ENCODE measurements at places on chromosomes 12 and 14.

- no peak for DNase-seq
Measured at GRCh38 chr12:100651108-100651507, 77.6 kb downstream of the GAS2L3 start.

DNA sequence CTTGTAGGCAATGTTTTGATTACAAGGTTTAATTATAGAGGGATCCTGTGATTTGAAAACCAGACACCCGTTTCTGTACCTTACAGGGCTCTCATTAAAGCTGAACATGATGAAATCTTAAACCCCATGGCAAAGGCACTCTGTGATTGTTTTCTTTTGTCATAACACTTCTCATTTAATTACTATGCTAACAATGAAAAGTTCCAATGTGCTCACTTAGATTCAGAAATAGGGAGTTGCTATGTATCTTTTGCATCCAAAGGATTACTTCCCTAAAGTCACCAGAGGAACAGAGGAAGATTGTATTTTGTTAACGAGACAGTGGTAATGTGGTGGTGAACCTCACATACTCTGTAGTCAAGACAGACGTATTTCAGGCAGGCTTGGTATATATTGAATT lies 81.5 kb upstream of the MYF6 start:
- no peak for DNase-seq

GRCh38 chr12:48163150-48163747 lies 5.9 kb upstream of the ASB8 start:
- DNase-seq = no peak

GRCh38 chr12:100959481-100959880 lies 164.9 kb downstream of the ANO4 start:
- no peak for DNase-seq

DNA sequence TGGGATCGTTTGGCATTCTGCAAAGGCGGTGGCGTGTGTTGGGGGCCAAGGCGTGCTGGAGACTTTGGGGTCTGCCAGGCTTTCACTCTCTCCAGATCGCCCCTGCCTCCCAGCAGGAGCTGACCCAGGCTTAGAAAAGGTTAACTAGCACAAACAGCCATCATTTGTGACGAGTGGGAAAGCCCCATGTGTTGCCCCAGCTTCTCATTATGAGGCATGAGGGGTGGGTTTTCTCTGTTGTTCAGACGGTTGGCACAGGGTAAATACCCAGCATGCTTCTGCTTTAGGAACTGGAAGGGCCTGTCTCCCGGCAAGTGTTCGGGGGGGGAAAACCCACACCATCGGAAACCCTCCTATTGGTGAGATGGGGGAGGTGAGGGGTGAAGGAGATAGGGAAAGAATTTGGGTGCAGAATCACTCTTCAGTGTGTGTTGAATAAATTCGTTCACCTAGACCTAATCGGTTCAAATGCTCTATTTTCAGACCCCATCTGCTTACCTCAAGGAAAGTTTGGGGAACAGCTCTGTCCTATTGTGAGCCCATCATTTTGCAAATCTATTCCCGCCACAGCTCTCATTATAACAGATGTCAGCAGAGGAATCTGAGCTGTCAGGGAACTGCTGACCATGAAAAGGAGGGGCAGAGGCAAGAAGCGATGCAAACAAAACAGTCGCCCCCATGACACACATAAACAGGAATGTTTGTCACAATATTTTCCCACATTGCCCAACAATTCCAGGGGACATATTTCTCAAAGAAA lies 34.7 kb upstream of the C12orf42 start:
- DNase-seq = no peak

GRCh38 chr14:104093366-104094055 lies 8.0 kb downstream of the ASPG start:
- DNase-seq = no peak

- no peak for DNase-seq
Measured at GRCh38 chr12:46260124-46260912, 8.5 kb downstream of the SLC38A1 start.

DNA sequence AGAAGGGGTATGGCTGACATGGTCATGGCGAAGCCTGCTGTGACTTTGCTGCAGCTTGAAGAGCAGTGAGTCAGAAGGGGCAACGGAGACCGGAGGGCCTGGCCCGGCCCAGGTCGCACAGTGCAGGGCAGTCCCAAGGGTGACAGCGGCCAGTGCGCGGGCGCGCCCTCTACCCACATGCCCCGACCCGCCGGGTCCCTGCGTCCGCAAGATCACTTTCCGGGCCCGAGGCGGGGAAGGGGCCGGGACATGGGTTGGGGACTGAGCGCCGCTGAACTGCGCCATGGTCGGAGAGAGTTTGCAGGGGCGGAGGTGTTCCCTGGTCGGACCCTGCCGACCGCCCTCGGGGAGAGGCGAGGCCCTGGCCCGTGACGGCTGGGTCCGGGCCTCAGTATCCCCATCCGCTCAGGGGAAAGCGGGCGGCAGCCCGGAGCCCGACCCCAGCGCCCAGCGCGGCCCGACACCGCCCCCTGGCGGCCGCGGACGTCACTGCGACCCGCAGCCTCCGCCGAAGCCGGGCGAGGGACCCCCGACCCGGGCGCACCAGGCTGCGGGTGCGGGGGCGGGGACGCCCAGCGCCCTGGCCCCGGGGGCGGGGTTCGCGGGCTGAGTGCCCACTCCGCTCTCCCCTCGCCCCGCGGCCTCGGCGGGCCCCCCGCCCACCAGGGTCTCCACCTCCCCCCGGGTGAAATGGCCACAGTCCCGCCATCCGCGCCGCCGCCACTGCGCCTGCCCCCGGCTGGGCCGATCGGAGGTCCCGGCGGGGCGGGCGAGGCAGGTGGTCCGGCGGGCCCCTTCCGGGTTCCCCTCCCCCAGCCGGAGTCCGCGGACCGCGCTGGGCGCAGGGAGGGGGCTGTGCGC lies 7.2 kb upstream of the ANKRD9 start:
- DNase-seq = peak; percentile 49

DNA sequence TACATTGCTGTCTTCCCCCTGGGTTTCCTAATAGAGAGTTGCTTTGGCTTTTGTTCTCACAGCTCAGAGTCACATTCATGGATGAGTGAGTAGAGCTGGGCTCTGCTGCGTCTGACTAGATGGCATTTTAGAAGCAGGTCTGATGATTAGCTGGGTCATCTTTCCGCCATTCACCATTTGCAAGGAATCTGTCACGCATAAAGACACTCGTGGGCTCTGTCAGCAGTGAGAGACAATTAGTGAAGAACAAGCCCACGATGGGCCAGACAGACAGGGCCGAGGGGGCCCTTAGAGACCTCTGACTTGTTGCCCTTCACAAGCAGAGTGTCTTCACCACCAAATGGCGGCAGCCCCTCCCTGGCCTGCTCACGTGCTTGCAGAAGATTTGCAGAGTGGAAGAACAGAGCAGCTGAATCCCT lies 175.0 kb downstream of the CRADD start:
- no peak for DNase-seq

- no peak for DNase-seq
Measured at GRCh38 chr12:107593713-107594381, 91.8 kb upstream of the PWP1 start.

DNA sequence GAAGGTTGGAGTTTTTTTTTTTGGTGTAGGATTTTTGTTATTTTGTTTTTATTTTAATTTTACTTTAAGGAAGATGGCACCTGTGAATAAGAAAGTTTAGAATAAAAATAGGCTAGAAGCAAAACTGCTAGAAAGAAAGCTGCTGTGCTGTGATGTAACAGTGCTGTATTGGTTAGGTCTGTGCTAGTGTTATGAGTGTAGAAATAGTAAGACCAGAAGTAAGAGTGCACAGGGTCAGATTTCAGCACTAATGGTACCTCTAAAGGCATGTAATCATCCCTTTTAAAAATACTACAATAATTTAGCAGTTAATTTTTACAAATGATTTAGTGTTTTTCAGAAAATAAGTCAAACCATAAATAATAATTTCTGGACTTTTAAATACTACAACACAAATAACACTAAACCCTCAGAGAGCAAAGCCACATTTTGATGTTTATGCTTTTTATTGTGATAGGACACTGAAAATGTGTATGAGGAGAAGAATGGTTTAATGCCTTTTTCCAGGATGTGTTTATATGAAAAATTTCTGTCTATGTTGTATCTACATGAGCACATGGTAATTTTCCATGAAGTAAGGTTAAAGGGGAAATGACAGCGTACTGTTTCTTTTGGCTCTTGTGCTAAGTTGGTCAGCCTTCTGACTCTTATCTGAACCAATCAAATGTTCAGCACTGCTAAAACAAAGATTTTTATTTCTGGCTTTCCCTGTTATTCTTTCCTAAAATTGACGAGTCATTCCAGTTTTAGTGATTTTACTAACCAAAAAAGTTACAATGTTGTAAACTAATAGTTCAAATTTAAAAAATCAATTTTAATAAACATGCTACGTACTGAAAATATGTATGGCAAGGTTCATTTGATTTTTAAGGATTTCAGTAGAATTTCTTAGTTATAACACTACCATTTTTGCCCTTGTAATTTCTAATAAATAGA lies 96.1 kb downstream of the PPHLN1 start:
- DNase-seq = no peak

GRCh38 chr14:77276295-77276935 lies 5.4 kb upstream of the NGB start:
- DNase-seq = no peak

- no peak for DNase-seq
Measured at GRCh38 chr12:102096855-102097254, 23.1 kb downstream of the NUP37 start.

DNA sequence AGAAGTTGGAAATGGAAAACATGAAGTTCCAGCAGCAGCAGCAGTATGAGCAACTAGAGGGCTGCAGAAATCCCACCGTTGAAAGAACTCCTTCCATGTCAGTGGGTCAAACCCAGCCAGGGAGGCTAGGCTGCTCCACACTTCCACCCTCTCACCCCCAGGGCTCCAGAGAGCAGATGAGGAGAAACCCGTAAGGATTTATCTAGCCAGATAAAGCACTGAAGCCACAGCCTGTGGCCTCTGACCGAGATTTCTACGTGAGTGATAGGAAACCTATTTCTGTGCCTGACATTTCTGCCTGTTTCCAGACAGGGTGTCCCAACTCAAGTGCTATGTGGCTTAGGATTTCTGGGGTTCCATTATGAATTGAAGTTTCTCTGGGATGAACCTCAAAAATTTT lies 100.0 kb upstream of the EEA1 start:
- DNase-seq = no peak

GRCh38 chr12:1595026-1595561 lies 713 bp upstream of the FBXL14 start:
- no peak for DNase-seq

DNA sequence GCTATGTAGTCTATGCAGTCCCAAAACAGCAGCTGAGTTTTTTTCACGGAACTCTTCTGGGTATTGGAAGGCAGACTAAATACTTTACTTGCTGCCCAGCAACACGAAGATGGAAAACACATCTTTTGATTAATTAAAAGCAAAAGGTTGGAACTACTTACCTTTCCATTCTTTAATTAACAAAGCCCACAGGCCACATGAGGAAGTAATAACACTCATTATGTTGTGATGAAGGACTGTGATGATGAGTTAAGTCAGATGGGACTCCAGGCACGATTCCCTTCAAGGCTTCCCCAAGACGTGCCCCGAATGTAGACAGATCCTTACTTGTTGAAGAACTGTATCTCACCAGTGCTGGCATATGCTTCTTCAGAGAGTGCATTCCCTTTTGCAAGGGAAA lies 129.0 kb downstream of the WIF1 start:
- no peak for DNase-seq

- no peak for DNase-seq
Measured at GRCh38 chr14:24920265-24921075, 129.5 kb downstream of the STXBP6 start.

- no peak for DNase-seq
Measured at GRCh38 chr14:104935955-104936354, 11.3 kb downstream of the PLD4 start.

DNA sequence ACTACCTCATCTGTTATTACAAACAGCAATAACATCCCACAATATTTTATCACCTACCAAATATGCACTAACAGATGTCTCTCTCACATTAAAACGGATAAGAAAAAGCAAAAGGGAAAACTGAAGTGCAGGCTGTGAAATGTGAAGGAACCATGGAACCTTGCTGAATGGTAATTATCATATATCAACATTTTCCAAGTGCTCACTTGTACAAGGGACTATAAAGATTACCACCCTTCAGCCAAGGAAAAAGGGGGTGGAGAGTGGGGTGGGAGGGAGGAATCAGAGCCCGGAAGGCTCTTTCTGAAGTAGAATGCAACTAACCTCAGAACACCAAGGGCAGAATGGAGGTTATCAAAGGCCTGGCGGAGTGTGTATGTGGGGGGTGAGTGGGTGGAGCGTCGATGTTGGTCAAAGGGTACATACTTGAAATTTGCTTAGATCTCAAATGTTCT lies 1.2 kb downstream of the SNX6 start:
- DNase-seq = no peak

DNA sequence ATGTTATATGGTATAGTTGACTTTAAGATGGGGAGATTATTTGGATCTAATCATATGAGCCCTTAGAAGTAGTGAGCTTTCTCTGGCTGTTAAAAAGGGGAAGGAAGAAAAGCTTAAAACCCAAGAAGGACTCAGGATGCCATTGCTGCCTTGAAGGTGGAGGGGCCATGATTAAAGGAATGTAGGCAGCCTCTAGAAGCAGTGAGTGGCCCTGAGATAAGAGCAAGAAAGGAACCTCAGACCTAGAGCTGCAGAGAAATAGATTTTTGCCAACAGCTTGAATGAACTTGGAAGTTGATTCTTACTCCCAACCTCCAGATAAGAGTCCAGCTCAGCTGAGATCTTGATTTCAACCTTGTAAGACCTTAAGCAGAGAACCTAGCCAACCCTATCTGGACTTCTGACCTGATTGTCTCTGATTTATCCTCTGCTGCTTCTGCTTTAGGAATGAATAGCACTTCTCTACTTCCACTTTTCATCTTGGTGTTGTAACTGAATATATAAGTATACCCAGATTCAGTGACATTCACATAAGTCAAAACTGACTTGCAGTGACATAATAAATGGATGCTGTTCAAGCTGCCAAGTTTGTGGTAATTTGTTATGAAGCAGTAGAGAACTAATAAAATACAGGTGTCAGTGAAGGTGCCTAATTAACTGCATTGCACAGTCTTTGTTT lies 33.5 kb downstream of the RAD51B start:
- peak; percentile 83 for DNase-seq

DNA sequence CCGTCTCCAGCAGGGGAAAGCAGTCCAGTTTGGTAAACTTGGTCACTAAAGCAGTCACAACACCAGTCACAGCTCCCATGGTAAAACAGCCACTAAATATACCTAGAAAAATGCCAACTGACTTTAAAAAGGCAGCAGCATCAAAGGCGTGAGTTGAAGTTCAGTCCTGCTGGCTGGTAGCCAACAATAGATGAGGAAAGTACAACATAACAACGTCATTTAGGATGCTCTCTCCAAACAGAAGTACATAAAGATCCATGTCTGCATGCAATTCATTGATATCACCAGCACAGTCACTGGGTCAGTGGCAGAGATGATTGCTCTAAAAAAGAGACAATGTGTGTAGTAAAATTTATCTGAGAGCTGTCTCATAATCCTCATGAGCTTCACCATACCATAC lies 59.3 kb upstream of the TMPO start:
- peak; percentile 64 for DNase-seq
